ENCODE measurements at places on chromosomes 3 and 15.
A peak's percentile ranks its signal among the peaks of the same experiment; 100 is the strongest.

DNA sequence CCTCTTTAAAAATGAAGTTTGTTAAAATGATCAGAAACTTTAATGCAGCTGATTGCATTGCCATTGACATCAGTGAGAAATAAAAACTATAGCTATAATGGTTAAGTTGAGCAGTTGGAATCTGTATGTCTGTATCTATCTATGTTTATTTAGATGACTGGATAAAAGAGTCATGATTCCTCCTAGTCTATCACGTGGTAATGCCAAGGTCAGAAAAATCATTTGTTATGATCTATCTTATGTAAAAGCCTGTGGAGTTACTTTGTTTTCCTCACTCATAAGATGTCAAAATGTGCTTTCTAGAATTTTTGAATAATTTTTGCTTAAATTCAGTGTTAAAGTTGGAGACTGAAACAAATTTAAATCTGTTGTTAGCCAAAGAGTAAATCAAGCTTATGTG is 63.3 kb downstream of the MBNL1 start:
- no peak for DNase-seq

DNA sequence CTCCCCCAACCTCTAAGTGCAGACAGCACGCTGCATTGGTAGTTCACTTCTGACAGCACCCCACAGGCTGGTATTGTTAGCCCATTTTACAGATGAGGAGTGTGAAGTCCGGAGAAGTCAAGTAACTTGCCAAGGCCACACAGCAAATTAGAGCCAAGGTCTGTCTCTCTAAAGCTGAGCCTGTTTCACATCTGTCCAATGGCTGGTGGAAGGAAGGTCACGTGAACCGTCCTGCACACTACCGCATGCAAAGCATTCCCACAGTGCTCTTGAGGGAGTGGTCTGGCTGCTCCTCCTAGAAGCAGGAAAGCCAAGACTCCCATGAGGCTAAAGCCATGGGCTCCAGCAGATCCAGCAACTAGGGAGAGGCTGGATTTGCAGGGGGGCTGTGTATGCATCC is 50.0 kb downstream of the MGLL start:
- DNase-seq: no peak

DNA sequence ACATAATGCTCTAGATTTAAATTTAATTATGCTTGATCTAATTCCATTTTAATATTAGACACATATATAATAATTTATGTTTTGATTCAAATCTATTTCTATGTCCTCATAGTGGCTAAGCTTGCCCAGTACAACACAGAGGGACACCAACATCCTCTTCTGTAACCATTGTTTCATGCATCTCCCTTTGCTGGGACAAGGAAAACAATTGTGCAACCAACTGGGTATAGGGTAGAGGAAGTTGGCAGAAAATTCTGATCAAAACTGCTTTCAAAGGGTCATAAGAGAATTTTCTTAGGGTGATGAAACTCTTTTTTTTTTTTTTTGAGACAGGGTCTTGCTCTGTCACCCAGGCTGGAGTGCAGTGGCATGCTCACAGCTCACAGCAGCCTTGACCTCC is 121.4 kb upstream of the SGO1 start:
- DNase-seq: no peak

DNA sequence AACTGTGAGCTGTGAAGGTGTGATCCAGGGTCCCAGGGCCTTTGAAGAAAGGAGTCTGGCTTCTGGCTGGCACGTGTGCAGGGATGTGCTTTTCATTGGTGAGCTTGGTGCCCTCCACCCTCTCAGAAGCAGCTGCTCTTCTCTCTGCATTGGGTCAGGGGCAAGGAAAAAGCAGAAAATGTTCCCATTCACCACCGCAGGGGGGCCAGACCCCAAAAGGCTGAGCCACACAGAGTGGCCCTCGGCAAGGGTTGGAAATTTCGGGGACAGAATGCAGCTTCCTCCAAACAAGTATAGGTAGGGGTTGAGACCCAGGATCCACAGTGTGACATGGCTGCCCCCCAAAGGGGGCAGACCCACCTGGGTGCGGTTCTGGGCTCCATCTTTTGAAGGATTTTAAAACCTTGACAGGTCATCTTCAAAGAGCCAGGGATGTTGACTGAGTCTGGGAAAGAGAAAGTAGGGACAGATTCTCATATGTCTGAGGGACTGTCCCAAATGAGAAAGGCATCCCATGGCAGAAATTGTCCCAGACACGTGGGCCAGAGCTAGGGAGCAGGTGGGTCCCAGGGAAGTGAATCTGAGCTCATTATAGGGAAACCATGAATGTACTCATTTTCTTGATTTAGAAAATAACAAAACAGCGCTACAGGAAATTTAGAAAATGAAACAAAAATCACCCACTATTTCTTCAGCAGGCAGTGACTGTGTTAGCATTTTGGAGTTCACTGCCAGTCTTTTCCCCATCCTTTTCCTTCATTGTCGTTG is 2.7 kb downstream of the CSK start:
- DNase-seq: no peak

GRCh38 chr3:39096775-39097174 is 10.7 kb downstream of the GORASP1 start:
- no peak for DNase-seq

- DNase-seq: no peak
These were observed 85.9 kb upstream of the CSPG5 start for GRCh38 chr3:47664519-47664918.

GRCh38 chr3:182382112-182382857 is 411.0 kb upstream of the ATP11B start:
- DNase-seq: no peak

DNA sequence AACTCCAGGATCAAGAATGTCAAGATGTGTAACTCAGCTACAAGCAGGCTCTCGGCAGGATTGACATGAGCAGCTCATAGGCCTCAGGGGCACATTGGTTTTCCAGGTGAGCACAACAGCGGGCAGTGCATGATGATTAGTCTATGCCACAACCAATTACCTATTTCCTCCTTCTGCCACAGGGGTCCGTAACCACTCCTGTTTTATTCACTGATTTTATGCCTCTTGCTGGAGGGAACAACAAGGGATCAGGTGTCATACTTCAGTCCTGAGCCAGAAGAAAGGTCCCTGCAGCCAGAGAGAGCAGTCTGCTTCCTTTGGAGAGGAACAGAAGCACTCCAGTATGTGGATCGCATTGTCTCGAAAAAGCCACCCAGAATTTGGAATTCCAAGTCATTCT is 35.1 kb upstream of the PTPRG start:
- no peak for DNase-seq

GRCh38 chr3:102178817-102179216 is 256.0 kb upstream of the ZPLD1 start:
- DNase-seq: no peak

DNA sequence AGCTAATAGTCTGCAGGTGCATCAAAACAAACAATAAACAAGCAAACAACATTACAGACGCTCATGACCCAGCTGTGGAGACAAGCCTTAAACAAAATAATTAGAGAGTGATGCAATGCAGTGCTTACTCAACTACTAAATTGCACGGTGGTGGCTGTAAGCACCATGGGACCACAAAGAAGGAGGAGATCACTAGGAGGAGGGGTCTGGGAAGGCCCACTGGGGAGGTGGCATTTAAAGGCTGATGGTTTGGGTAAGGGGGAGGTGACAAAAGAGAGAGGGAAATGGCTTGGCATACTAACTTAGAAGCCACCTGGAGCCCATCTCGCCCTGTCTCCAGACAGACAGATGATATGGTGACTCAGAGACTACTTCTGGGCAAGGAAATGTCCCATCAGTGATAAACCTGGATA is 516.7 kb downstream of the FOXP1 start:
- no peak for DNase-seq

- DNase-seq: no peak
These were observed 22.0 kb upstream of the DOCK3 start for GRCh38 chr3:50652709-50653108.

DNA sequence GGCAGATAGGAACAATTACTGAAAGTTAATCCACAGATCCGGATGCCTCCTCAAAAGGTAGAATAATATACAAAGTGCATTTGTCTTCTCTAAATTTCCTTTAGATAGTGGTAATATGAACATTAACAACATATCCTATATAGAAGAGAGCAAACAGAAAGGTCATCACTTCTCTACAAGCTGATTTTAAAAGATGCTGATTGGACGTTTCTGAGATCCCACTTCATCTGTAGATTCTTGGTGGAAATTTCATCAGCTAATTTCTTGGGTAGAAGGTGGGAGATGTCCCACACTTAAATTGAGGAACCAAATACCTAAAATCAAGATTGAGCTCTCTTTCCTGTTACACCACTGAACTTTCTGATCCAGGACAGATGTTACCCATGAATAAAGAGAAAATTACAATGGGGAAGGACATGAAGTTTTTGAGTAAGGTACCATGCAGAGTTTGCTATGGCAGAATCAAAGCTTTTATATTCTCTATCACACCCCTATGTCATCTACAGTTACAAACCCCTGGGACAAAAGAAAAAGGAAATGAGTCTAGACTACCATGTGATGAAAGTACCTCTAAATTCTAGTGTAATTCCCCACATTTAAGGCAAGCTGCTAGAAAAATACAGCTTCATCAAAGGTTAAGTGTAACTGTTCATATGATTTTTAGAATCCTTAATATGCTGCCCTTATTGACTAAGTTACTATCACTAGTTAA is 189.2 kb upstream of the SETMAR start:
- no peak for DNase-seq

- peak; percentile 94 for DNase-seq
These were observed 2.9 kb upstream of the C15orf39 start for GRCh38 chr15:75198560-75199356.

DNA sequence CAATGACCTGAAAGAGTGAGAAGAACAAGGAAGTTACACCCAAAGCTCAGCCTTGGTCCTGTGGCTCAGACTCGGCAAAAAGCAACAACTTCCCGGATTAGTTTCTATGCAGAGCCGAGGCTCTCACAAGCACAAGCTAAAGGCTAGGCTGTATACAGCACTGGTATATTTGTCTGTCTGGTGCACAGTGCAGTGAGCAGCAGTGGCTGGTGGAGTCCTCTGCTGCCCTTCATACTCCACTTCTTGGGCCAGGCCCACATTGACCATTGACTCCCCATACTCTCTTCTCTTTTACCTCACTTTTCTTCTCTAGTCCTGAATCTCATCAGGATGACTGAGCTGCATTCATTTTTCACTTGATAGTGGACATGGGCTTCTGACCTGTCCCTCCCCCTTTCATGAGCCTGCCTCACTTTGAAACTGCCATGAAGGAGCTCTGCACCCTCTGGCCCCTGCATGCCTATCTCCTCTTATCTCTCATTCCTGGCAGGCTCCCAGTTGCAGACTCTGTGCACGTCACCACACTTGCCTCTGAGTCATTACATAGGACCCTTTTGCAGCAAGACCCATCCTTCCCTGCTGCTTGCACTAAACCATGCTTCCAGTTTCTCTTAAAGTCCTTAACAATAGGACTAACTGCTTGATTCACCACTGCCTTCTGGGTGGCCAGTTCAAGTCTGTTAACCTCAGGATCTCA is 379.3 kb downstream of the NTRK3 start:
- DNase-seq: no peak

- peak; percentile 49 for DNase-seq
These were observed 116.2 kb downstream of the CHSY1 start for GRCh38 chr15:101135532-101136166.

Data from GM12864 (cell line).